ENCODE measurements at places on chromosomes 12 and 14.

- no peak overlapping the region for H3K27ac ChIP-seq
- H3K27me3 ChIP-seq, result no peaks in the 10 kb centered on the region
- no peaks in the 10 kb centered on the region for H3K36me3 ChIP-seq
- no peak for DNase-seq
These were observed 367.6 kb downstream of the C12orf75 start for GRCh38 chr12:105698075-105698474.

DNA sequence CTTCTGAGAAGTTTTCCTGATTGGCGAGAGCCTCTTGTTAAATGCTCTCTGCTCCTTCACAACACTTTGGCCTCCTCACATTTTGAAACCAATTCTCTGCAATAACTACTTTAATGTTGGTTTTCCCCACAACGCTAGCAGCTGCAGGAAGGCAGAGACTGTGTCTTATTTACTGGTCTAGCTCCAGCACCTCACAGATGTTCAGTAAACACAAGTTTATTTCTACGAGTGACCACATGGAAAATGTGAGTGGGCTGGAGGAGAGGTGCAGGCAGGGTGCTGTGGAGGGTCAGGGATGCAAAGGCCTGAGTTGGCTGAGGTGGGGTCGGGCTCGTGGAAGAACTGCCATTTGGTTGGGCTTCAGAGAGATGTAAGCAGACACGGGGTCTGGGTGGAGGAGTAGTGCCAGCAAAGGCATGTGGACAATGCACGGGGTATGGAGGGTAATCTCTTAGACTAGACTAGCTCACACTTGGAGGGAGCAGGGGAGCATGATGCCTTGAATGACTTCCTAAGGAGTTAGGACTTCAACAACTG, 117.4 kb upstream of the RTL1 start:
- H3K36me3 ChIP-seq, result peaks cover 1% of the 10 kb centered on the region
- H3K27me3 ChIP-seq, result no peaks in the 10 kb centered on the region
- no peak overlapping the region for H3K4me3 ChIP-seq
- H3K4me1 ChIP-seq, result no peaks in the 10 kb centered on the region

GRCh38 chr14:68718023-68718990, 74.6 kb downstream of the ZFP36L1 start:
- no peaks in the 10 kb centered on the region for H3K27me3 ChIP-seq
- DNase-seq, result no peak
- H3K4me3 ChIP-seq, result no peak overlapping the region
- H3K27ac ChIP-seq, result no peak overlapping the region
- H3K4me1 ChIP-seq, result peaks cover 19% of the 10 kb centered on the region

DNA sequence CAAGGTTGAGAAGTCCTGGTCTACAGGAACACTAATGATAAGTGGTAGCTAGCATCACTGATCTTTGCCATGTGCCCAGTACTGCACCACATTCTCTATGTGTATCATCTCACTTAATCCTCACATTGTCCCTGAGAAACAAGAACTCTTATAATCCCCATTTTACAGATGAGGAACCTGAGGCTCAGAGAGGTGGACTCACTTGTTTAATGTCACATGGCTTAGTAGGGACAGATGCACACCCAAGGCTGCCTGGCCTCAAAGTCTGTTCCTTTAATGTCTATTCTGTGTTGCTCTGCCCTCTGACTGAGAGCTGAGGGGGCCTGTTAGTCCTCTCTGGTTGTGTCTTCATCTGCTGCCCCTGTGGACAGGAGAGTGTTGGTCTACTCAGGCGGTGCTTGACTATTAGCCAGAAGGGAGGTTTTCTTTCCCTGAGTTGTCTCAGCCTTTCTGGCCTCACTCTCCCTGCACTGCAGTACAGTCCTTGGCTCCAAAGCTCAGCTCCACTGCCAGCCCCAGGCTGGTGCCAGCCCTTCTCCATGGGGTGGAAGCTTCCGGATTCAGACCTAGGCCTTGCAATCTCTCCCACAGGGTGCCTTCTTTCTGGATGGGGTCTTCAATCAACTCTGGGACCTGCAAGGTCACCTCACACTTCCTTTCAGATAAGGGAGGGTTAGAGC, 4.9 kb upstream of the DYNLL1 start:
- no peak for DNase-seq
- H3K27me3 ChIP-seq, result no peaks in the 10 kb centered on the region
- H3K27ac ChIP-seq, result no peak overlapping the region
- no peak overlapping the region for H3K4me3 ChIP-seq
- no peaks in the 10 kb centered on the region for H3K36me3 ChIP-seq

DNA sequence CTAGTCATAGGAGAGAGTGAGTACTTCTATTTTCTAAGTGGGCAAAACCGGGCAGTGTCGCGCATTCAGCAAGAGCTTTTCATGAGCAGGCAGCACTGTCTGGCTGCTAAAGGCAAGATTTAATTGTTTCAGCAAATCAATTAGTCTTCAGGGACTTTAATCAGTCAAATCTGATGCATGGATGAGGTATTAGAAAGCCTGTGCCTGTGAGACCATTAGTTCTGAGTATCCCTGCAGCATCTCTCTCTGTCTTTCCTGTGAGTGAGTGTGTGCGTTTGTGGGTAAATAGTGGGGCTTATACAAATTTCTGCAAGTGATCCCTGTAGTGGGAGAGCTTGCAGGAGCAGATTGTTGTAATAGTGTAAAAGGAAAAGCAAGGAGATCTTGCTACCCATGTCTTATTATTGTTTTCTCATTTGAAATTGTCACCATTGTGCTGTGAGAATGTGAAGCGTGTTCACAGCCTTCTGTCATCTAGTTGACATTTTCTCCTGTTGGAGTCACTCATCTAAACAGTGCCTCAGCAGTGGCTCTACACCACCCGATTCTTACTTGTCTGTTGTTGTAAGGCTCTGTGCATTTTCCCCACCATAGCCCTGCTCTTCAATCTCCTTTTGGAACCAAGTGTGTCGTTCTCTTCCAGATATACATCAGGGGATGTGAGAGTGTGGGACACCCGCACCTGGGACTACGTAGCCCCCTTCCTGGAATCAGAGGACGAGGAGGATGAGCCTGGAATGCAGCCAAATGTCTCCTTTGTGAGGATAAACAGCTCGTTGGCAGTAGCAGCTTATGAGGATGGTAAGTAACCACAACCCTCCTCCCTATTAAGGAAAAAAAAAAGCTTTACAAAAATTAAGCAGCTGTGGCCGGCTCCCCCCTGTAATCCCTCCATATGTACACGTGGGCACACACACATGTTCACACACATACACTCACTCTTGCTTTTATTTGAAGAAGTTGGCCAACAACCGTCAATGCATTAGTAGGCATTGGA, 53.6 kb downstream of the FBXW8 start:
- H3K27ac ChIP-seq, result no peak overlapping the region
- no peak overlapping the region for H3K4me3 ChIP-seq
- no peak for DNase-seq
- no peaks in the 10 kb centered on the region for H3K4me1 ChIP-seq
- peaks cover 33% of the 10 kb centered on the region for H3K36me3 ChIP-seq

GRCh38 chr12:9103050-9103849, 12.5 kb downstream of the A2M start:
- H3K27ac ChIP-seq, result no peak overlapping the region
- H3K4me3 ChIP-seq, result no peak overlapping the region
- H3K4me1 ChIP-seq, result no peaks in the 10 kb centered on the region
- no peak for DNase-seq

GRCh38 chr12:1606021-1606622, 11.7 kb upstream of the FBXL14 start:
- no peaks in the 10 kb centered on the region for H3K27me3 ChIP-seq
- peak overlapping the region; percentile 91 for H3K27ac ChIP-seq
- H3K4me1 ChIP-seq, result peaks cover 44% of the 10 kb centered on the region
- peak; percentile 95 for DNase-seq

- H3K4me1 ChIP-seq, result no peaks in the 10 kb centered on the region
- H3K27me3 ChIP-seq, result no peaks in the 10 kb centered on the region
- DNase-seq, result no peak
- no peak overlapping the region for H3K4me3 ChIP-seq
- no peak overlapping the region for H3K27ac ChIP-seq
These were observed 128.1 kb upstream of the SLC38A2 start for GRCh38 chr12:46500673-46501072.

DNA sequence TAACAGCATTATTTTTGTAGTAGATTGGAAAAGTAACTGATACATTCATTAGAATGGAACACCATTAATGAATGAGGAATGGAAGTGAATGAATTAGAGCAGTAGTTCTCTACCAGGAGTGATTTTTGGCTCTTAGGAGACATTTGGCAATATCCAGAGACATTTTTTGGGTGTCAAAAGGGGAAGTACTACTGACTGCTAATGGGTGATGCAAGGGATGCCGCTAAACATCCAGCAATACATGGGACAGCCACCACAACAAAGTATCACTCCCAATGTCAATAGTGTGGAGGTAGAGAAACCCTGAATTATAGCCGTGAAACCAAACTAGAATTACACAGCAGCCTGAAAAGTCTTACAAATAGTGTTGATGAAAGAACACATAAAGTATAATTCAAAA, 1.5 kb downstream of the CHURC1 start:
- H3K4me1 ChIP-seq, result peaks cover 26% of the 10 kb centered on the region
- DNase-seq, result no peak
- no peak overlapping the region for H3K27ac ChIP-seq
- no peaks in the 10 kb centered on the region for H3K27me3 ChIP-seq
- no peaks in the 10 kb centered on the region for H3K36me3 ChIP-seq
- H3K4me3 ChIP-seq, result no peak overlapping the region

GRCh38 chr14:88075269-88075981, 70.5 kb downstream of the GPR65 start:
- H3K27me3 ChIP-seq, result no peaks in the 10 kb centered on the region
- DNase-seq, result no peak
- H3K27ac ChIP-seq, result no peak overlapping the region
- H3K36me3 ChIP-seq, result no peaks in the 10 kb centered on the region
- H3K4me1 ChIP-seq, result no peaks in the 10 kb centered on the region

GRCh38 chr14:32938719-32939253, at the start of gene NPAS3:
Gene NPAS3 (plus strand): TSS chr14:32938879.
- H3K27ac ChIP-seq, result peak within 1 kb of the TSS; percentile 87
- H3K4me3 ChIP-seq, result peak within 1 kb of the TSS; percentile 64
- peaks cover 27% of the 10 kb centered on the region for H3K4me1 ChIP-seq

- H3K4me3 ChIP-seq, result no peak overlapping the region
- H3K27ac ChIP-seq, result no peak overlapping the region
- no peak for DNase-seq
- H3K36me3 ChIP-seq, result no peaks in the 10 kb centered on the region
These were observed 948.8 kb downstream of the TRHDE start for GRCh38 chr12:73220951-73221350.

GRCh38 chr14:22112004-22112403, 438.4 kb upstream of the OR4E1 start:
- H3K36me3 ChIP-seq, result no peaks in the 10 kb centered on the region
- no peak overlapping the region for H3K4me3 ChIP-seq
- no peaks in the 10 kb centered on the region for H3K27me3 ChIP-seq
- DNase-seq, result no peak

GRCh38 chr12:97131220-97131981, 224.3 kb downstream of the NEDD1 start:
- H3K36me3 ChIP-seq, result no peaks in the 10 kb centered on the region
- H3K27ac ChIP-seq, result no peak overlapping the region
- no peak overlapping the region for H3K4me3 ChIP-seq
- H3K27me3 ChIP-seq, result no peaks in the 10 kb centered on the region
- DNase-seq, result no peak

- no peak for DNase-seq
- no peak overlapping the region for H3K4me3 ChIP-seq
- H3K36me3 ChIP-seq, result no peaks in the 10 kb centered on the region
- no peaks in the 10 kb centered on the region for H3K4me1 ChIP-seq
- no peak overlapping the region for H3K27ac ChIP-seq
These were observed 14.5 kb upstream of the PWP1 start for GRCh38 chr12:107670999-107671643.

GRCh38 chr12:53101931-53102781, 1.1 kb upstream of the SOAT2 start:
- DNase-seq, result peak; percentile 42
- peaks cover 4% of the 10 kb centered on the region for H3K36me3 ChIP-seq
- peaks cover 42% of the 10 kb centered on the region for H3K4me1 ChIP-seq
- no peaks in the 10 kb centered on the region for H3K27me3 ChIP-seq

DNA sequence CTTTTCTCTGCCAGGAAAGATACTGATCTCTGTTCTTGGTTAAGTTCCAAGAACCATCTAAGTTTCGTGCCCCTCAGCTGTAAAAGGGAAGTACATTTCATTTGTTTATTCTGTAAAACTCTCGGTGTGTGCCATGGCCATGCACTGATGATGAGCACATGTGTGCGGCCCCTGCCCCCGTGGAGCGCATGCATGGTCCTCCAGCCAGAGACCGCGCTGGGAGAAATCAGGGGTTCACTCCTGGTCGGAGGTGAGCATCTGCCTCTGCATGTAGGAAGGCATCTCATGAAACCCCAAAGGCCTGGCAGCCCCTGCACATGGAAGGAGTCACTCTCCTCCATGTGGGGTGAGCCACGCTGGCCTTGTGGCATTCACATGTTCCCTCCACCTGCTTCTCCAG, 102.5 kb upstream of the RTL1 start:
- H3K27ac ChIP-seq, result no peak overlapping the region
- H3K4me3 ChIP-seq, result no peak overlapping the region
- no peaks in the 10 kb centered on the region for H3K4me1 ChIP-seq

DNA sequence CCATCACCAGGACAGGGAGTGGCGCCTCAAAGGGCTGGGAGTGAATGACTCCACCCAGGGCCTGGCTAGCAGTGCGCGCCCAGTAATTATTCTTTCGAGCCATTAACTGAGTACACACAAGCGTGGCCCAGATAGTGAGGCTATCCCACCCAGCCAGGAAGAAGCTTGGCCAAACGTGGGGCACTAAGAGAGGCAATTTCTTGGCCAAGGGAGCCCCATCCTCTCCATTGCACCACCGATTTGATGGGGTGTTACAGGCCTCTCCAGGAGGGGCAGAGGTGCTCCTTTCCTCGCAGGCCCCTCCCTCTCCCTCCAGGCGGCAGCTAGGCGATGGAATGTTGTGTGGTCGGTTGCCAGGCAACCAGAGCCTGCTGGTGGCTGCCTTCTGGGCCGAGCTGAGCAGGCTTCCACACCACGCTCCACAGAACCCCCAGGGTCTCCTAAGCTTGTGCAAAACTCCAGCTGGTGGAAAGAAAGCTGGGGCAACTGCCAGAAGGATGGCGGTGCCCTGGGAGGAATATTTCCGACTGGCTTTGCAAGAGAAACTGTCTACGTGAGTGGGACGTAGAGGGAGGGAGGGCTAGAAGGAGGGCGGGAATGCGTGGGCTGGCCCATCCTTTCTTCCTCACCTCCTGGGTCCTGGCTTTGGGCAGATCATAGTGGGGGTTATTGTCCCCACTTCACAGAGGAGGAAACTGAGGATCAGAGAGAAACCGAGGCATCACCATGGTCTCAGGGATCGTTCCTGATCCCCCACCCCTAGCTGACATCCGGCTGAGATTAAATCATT, at the start of gene CFAP73:
Gene CFAP73, plus strand, starts transcription at position 364 of the 790 bp plus-strand sequence. Its CDS starts 134 bp downstream, at position 498.
- peak; percentile 78 for DNase-seq
- H3K36me3 ChIP-seq, result no peaks in the 10 kb centered on the region
- H3K4me3 ChIP-seq, result no peak within 1 kb of the TSS
- peak within 1 kb of the TSS; percentile 53 for H3K27ac ChIP-seq
- peaks cover 25% of the 10 kb centered on the region for H3K27me3 ChIP-seq

- H3K27me3 ChIP-seq, result no peaks in the 10 kb centered on the region
- peak within 1 kb of the TSS; percentile 72 for H3K4me3 ChIP-seq
- no peak for DNase-seq
- peaks cover 47% of the 10 kb centered on the region for H3K4me1 ChIP-seq
- no peaks in the 10 kb centered on the region for H3K36me3 ChIP-seq
- peak within 1 kb of the TSS; percentile 72 for H3K27ac ChIP-seq
These were observed at the start of gene MTA1 for GRCh38 chr14:105419195-105420091. Gene MTA1 (plus strand): TSS chr14:105419827. CDS start chr14:105420036, 209 bp downstream.

All from suprapubic skin (tissue), 4 donors.